ENCODE measurements at places on chromosomes 3 and 15.

- no peak for DNase-seq
Measured at GRCh38 chr3:98705694-98706093, 57.4 kb upstream of the ST3GAL6 start.

DNA sequence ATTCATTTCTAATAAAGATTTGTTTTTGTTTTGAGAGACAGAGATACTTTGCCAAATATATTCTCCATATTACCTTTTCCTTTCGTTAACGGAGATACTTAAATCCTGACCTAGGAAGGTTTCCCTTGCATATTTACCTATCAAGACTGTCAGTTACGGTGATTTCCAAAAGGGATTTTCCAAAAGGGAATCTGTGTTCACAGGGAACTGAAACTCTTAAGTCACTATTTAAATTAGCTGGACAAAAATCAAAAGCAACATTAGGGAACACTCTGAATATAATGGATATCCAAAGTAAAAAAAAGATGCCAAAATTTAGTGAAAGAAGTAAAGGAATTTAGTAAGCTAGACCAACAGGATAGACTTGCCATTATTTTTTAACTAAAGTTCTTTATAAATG is 576 bp downstream of the LRRFIP2 start:
- DNase-seq: no peak

DNA sequence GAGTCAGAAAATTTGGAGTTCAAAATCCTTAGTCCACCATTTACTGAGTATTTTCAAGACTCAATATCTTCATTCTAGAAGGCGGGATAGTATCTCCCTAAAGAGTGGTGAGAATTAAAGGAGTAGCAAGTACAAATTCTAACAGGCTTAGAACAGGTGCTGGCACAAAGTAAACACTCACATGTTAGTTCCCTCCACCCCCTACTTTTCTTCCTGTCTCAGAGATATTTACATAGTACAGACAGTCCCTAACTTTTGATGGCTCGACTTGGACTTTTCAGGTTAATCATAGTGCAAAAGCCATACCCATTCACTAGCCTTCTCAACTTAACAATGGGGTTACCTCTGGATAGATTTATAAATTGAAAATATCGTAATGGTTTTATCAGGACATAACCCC is 476.2 kb upstream of the RASGRP1 start:
- no peak for DNase-seq

DNA sequence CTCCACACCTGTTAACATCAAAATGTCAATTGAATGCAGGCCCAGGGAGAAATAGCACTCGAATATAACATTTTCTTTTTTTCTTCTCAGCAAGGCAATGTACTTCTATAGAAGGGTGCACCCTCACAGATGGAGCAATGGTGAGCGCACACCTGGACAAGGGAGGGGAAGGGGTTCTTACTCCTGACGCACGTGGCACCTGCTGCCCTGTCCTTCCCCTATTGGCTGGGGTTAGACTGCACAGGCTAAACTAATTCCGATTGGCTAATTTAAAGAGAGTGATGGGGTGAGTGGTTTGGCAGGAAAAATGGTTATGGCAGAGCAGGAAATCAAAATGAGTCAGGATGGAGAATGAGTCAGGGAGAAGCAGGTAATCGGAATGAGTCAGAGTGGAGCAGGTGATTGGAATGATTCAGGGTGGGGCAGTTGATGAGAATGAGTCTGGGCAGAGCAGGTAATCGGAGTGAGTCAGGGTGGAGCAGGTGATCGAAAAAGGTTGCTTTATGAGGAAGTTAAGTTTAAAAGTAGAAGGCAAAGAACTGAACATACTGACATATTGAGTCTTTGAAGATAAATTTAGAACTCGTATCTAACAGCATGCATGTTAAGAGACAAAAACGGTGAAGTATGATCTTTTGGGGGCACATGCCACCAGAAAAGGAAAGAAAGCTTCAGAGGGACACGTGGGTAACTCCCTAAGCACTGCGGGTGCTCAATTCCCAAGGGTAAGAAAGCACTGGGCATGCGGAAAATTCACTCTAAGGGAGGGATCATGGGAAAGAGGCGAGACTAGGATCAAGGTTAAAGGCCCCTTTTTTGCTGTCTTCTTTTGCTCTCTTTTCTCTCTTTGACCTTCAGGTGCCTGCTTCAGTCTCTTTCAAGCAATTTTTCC is 72.9 kb upstream of the GALNT15 start:
- DNase-seq: no peak

DNA sequence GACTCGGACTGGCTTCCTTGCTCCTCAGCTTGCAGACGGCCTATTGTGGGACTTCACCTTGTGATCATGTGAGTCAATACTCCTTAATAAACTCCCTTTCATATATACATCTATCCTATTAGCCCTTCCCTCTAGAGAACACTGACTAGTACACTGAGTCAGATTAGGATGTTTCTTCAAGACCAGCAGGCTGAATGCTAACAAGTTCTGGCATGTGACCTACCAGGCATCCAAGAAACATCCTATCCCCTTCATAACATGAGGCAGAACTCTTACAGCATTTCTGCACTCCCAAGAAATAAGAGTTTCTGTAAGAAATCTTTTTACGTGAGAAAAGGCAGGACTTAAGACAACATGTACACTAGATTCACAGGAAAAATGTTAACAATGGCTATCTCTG is 9.3 kb downstream of the CFAP92 start:
- no peak for DNase-seq

DNA sequence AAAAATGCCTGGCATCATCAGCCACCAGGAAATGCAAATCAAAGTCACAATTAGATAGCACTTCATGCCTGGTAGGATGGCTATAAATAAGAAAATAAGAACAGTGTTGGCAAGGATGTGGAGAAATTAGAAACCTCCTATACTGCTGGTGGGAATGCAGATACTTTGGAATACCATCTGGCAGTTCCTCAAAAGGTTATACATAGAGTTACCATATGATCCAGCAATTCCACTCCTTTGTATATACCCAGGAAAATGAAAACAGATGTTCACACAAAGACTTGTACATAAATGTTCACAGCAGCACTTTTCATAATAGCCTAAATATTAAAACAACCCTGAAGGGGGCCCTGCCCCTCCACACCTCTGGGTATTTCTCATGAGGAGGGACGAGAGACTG is 13.7 kb downstream of the ACSBG1 start:
- DNase-seq: no peak

Measured in WTC11 (cell line).